ENCODE measurements at places on chromosomes 7 and 10.

GRCh38 chr10:8520382-8520781 is 465.9 kb downstream of the GATA3 start:
- no peak for DNase-seq

DNA sequence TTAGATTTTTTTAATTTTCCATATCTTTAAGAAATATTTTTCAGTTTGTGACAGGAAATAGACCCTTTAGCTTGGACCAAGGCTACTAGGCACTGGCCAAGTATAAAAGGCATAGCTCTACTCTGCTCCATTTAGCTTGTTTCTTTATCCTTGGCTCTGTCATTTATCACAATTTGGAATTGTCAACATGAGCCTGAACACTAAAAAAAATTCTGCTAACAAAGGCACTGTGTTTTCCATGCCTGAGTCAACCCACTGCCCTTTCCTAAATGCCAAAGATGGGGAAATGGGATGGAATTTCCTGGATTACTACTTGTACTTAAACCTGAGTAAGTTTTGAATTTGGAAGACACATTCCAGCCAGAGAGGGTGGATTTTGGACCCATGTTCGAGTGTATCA is 128.4 kb downstream of the NSUN6 start:
- peak; percentile 10 for DNase-seq

DNA sequence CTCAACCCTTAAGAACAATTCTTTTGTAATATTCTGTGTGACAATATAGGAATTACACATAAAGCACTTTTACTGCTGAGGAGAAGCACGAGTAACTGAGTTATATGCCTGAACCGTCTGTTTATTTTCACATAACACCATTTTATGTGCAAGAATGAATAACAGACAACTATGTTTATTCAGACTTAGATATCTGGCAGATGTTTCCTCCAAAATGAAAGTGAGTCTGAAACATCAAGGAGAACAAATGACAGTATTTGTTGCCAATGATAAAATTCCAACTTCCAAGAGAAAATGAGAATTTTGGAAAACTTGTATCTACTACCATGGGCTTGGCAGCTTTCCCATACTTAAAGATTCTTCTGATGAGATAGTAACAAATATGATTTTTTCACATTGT is 51.4 kb downstream of the DNMBP start:
- no peak for DNase-seq

DNA sequence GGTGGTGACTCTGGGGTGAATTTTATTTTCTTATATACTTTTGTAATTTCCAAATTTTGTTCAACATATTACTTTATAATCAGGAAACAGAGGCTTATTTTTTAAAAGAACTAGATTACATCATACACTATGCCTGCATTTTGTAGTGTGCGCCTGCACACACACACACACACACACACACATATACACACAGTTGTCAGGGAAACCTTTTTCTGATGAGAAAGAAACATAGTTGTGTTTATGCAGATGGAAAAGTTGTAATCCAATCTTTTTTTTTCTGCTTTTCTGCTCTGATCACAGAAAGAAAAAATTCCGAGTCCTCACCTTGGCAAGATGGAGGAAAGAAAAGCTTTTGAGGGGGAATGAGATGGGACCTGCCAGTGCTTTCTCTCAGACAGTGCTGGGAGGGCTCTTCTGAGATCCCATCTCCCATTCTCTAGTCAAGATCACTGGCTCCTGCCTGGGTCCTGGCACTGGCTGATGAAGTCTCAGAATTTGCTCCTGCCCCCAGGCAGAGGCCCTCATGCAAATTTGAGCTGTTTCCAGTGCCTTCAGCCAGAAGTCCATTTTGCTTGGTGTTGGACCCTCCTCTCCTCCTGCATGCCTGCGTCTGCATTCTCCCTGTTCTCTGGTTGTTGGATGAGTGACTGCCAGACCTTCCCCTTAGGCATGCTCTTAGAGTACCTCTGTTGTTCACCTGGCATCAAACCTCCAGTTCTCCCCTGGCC is 59.7 kb downstream of the TLL2 start:
- DNase-seq: no peak

- no peak for DNase-seq
Observed at GRCh38 chr10:49484486-49485235, 54.3 kb downstream of the ERCC6 start.

DNA sequence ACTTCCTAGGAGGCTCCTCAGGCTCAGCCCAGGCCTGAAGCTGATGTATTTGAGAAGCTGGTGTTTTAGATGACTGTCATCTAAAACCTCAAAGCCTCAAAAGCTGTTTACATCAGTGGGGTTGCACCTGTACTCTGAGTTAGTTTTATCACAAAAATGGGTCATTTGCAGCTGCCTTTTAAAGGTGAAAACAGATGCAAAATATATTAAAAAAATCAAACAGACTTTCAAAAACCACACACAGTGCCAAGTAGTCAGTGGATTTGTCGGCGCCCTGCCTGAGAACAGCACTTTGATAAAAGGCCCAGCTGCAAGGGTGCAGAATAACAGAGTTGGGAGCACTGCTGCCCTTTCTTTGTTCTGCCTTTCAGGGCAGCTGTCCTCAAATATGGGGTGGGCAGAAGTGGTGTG is 103.0 kb downstream of the VOPP1 start:
- no peak for DNase-seq

GRCh38 chr7:132373041-132373440 is 203.2 kb downstream of the PLXNA4 start:
- DNase-seq: no peak

DNA sequence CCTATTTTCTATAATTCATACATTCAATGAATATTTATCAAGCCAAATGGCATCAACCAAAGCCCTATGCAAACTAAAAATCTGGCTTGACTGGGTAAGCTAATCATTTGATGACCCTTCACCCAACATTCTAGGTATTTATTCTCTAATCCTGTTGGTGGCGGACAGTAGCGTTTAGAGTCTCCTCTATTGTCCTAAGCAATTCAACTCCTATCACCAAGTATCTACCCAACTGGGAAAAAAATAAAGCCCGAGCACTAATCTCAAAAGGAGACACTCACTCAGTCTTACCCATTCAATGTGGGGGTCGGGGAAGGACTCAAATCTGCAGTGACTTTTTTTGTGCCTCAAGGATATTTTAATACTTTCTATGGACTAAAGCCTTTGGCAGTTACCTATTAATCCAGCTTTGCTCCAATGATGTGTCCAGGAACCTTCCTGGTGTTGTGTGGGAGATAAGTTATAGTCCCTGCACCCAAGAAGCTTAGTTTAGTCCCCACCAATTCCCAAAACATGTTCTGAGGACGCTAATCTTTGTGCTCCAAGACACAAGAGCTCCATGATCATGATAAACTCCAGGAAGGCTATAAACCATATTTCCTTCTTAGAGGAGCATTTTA is 30.6 kb downstream of the DNMBP start:
- no peak for DNase-seq

GRCh38 chr10:112539340-112539739 is 92.3 kb downstream of the VTI1A start:
- no peak for DNase-seq

- DNase-seq: no peak
Observed at GRCh38 chr10:132332433-132332754, 401 bp downstream of the LRRC27 start.

DNA sequence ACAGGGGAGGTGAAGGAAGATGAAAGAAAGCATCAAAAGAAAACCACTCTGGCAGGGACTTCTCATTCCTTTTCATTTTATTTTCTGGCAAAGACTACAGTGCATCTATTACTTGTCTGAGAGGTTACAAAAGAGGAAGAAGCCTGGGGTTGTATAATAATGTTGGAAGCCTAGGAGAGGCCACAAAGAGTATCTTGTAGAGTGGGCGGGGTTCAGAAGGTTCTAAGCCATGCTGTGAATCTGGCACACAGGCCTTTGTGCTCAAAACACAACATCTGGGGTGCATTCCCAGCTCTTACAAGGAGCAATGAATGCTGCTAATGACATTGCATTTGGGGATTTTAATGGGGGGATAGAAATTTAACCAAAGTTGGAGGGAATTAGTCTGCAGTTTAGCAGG is 49.4 kb downstream of the MRPL32 start:
- DNase-seq: no peak

- no peak for DNase-seq
Observed at GRCh38 chr10:132898391-132899053, 43.8 kb downstream of the CFAP46 start.

GRCh38 chr7:105769901-105770628 is 106.3 kb downstream of the ATXN7L1 start:
- DNase-seq: no peak

DNA sequence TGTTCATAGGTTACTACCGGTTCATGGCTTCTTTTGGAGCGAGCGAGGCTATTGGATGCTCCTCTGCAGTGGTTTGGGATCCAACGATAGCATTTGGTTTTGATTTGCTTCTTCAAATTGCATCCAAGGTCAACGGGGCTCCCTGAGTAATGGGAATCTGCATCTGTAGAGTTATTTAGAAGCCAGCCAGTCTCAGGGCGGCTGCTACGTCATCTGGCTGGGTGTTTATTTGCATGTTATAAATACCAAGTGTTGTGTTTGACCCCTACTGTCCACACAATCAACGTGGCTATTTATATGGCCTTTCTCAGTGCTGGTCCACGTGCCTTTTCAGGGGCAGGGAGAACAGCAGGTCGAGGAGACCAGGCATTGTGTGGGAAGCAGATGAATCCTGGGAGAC is 137.7 kb downstream of the PRPF18 start:
- peak; percentile 90 for DNase-seq

DNA sequence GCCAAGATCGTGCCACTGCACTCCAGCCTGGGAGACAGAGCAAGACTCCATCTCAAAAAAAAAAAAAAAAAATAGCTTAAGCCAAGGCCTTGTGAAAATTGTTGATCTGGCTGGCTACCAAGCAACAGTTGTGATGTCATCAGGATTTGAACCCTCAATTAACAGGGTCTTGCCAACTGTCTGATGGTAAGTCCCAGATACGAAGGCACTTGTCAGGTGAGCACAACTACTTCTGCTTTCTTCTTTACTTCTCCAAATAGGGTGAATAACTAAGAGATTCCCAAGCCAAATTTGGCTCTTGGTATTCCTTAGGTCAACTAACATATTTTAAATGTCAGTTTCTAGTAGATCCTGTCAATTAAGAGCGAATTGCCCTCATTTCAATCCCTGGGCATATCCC is 47.4 kb downstream of the ANKRD61 start:
- no peak for DNase-seq

- DNase-seq: peak; percentile 64
Observed at GRCh38 chr10:95273393-95274312, 17.1 kb downstream of the PDLIM1 start.

DNA sequence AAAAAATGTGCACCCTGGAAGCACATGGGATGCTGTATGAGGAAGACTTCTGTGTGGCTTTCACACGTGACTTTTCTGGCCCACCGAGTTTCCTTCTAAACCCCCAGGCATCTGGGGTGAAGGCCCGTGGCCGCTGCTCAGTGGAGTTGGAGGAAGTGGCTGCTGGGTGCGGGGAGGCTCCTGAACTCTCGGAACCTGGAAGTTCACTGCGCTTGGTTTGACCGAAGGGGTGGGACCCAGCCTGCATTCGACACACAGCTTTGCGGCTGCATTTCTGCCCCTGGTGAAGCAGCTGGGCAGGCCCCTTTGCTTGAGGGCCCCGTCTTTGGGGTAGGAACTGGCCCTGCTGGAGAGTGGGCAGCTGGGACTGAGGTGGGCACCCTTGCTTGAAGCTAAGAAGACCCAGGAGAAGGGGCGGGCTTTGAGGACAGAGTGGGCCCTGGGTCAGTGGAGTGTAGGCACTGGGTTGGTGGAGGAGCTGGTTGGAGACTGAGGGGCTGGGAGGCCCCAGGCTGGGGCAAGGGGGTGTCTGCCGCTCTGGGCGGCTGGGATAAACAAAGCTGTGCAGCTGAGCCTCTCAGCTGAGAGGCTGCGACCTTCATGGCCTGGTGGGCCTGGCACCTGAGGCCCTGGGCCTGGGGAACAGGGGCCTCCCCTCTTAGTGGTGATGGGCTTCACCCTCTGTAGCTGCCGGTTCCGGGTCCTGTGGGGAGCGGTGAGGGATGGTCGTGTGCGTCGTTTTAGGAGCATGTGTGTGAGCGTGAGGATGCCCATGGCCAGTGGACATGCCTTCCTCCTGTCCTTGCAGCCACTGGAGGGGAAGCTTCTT is 78.0 kb downstream of the INPP5A start:
- no peak for DNase-seq

DNA sequence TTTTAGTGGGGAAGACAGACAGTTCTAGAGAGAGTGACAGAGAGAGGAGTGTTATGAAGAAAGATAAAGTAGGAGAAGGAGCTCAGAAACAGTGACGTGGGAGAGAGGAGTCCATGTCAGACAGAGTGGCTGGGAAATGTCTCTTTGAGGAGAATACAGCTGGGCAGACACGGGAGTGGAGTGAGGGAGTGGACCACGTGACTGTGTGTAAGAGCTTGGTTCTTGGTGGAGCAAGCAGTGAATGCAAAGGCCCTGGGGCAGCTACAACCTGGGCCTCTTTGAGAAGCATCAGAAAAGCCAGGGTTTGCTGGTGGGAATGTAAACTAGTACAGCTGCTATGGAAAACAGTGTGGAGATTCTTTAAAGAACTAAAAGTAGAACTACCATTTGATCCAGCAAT is 11.9 kb upstream of the PLEKHS1 start:
- no peak for DNase-seq
